Naive thymus-derived CD8-positive, alpha-beta T cell (primary cell): ENCODE measurements at places on chromosomes 6 and 20.

DNA sequence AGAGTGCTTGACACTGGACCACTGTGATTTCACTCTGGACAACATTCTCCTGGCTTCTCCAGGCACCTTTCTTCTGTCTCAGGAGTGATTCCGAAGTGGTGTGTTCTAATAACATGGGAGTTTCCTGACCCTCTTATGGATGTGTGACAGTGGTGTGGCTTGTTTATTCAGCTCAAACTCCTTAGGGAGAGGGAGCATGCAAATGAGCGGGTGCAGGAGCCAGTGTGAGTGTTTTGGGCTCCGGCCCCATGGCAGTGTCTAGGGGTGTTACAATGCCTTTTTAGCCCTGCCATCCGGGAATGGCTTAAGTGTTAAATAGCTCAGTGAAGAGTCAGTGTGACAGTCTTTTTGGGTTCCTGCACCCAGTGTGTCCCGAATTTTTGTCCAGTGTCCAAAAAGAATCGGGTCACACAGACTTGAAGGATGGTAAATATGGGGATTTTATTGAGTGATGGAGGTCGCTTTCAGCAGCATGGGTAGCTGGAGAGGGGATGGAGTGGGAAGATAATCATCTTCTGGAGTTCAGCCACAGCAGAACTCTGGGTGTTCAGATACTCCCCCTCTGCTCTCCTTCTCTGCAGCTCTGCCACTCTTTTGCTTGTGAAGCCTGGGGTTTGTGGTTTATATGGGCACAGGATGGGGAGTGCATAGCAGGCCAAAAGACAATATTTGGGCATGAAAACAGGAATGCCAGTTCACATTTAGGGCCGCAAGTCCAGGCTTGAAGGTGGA, 928.9 kb upstream of the CITED2 start:
- no peak for DNase-seq

- DNase-seq, result no peak
Measured at GRCh38 chr20:62929051-62929538, 2.8 kb upstream of the DIDO1 start.

DNA sequence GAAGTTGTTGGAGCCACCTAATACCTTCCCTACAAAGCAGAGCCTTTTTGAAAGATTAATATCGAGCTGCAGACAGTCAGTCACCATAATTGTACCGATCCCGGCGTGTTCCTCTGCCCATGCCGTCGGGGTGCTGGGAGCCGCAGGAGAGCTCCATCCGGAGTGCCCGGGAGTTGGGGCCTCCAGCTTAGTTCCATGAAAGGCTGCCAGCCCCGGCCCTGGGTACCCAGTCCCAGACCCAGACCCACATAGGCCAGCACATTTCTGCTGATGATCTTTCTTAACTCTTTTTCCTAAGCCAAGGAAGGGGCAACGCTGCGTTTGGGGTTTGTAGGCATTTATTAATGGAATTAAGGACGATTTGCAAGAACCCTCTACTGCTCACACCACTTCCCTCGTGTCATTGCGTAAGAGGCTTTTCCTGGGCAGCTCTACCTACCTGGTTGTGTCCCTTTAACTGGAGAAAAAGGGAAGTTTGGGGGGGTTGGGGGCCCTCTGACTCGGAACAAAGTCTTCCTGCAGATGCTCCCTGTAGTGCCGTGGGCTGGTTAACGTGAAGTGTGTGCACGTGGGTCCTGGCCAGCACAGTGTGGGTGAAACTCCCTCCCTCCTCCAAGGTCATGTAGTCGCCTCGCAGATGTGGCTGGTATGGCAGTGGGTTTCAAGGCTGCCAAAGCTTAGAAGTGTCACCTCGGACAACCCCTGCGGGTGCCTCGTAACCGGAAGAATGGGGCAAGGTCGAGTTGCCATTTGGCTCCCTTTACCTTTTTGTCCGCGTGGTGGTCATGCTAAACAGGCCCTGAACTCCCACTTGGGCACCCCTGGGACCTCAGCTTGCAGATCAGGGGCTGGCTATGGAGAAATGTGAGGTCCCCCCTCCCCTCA, 54.3 kb upstream of the APCDD1L start:
- no peak for DNase-seq

GRCh38 chr6:105282631-105283585, 103.1 kb upstream of the POPDC3 start:
- no peak for DNase-seq

GRCh38 chr20:62524505-62524911, 48.7 kb upstream of the GATA5 start:
- DNase-seq, result no peak

DNA sequence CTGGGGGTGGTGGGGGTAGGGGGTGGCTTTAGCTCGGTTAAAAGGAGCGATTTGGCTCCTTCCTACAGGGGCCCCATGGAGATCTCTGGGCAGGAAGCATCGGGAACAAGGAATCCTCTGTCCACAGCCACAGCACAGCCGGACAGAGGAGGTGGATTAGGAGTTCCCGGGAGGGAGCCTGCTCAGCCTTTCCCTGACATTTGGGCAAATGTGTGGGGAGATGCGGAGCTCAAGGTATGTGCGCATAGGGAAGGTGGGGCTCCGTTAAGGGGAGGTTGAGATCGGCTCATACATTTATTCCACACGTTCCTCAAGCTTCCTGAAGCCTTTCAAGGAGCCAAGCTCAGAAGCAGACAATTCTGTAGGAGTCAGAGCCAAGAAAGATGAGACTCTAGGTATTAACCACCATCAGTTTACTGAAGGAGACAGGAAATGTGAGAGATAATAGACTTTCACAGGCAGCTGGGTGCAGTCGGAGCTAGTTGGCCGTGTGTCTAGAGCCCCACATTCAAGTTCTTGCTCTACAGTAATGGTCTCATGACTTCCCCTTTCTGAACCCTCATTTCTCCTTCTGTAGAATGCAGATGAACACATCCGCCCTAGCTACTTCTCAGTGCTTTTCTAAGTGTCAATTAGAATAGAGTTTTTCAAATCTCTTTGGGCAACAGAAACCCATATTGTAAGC, 40.8 kb upstream of the EPB41L1 start:
- DNase-seq, result no peak

- DNase-seq, result no peak
Measured at GRCh38 chr6:136685540-136686108, 106.7 kb downstream of the MAP3K5 start.

- DNase-seq, result no peak
Measured at GRCh38 chr20:58690396-58691135, 2.0 kb upstream of the NPEPL1 start.

DNA sequence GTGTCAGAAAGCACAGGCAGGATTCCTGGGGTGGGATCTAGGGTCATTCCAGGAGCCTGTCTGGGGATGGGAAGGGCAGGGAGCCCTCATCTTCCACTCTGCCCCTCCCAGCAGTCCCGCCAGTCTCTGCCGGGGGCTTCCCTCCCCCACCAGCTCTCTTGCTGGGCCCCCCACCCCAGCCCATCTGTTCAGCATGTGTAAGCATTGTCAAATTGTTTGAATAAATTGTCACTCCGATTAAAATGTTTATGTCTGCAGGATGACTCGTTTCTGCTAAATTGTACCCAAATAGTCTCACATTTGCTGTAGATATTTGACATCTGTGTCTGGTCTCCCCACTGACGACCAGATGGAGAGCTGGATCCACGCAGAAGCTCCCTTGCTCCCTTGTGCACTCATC, 257.6 kb downstream of the ANKRD60 start:
- no peak for DNase-seq

DNA sequence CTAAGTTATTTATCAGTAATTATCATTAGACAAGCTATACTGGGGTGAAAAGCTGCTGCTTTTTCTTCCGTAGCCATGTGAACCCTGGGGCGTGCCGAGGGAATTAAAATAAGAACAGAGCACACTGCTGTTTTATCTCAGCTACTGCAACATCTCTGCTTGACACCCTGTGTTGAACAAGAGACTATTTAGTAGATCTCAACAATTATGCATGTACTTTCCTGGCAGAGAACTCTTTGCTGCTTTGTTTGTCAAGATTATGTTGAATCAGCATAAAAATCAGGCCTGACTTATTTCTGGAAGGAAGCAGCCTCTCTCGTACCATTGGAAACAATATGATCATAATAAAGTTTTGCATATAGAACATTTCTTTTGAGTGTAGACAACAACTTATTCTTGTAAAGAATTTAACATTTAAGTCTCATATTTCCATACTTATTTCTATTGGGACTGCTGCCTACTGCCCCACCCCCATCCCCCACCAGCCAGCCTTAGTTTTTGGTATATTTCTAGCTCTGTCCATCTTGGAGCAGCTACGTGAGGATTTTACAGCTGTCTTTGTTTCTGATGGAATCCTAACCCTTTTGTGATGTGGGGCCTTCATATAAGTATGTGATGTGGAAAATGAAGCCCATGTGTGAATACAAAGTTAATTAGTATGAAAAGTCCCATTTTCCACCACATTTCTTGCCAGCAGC, 1011.4 kb downstream of the KIF16B start:
- no peak for DNase-seq

GRCh38 chr6:63224179-63224578, 12.9 kb downstream of the FKBP1C start:
- no peak for DNase-seq

GRCh38 chr6:56595490-56596122, 47.1 kb downstream of the DST start:
- DNase-seq, result no peak

DNA sequence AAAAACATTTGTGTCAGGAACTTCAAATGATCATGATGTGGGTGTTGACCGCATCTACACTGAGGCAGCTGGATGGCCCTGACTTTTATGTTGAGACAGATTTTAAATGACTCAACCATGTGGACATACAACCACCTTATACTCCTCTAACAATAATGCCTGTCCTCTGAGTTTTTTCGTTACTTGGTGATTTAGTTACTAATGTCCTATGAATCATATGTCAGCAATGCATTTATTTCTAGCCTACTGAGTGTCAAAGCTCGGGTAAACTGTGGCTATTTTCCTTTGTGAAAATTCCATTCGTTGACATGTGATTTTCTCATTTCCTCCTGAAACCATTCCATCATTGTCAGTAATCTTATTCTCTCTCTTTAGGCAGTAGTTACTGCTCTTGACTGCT, 38.9 kb upstream of the NKX2-4 start:
- DNase-seq, result no peak
